NCI-H187 treated with DMSO at 0.1 percent for 48 hours (cell line): ENCODE measurements at places on chromosomes 1 and 21.

DNA sequence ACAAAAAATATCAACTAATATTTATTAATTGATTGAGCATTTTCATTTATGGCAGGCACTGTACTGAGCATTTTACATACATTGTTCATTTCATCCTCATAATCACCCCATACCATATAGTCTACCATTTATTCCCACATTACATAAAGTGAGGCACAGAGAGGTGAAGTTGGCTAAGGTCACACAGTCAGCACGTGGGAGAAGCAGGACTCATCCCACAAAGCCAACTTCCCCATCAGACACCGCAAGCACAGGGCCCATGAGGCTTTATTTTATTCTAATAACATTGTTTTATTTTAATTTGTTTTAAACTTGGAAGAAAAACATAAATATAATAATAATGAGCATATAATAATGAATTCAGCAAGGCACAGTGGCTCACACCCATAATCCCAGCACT is 43.1 kb upstream of the CAPZB start:
- no peak for DNase-seq

DNA sequence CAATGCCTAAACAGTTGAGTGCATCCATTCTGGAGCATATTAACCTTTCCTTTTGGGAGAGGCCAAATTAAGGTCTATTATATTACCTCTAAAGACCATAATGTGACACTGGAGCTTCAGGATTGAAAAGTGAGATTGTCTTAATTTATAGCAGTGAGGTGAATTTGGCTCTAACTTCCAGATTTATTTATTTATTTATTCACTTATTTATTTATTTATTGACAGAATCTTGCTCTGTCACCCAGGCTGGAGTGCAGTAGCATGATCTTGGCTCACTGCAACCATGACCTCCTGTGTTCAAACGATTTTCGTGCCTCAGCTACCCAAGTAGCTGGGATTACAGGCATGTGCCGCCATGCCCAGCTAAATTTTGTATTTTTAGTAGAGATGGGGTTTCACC is 19.1 kb downstream of the ZCCHC17 start:
- DNase-seq, result no peak

DNA sequence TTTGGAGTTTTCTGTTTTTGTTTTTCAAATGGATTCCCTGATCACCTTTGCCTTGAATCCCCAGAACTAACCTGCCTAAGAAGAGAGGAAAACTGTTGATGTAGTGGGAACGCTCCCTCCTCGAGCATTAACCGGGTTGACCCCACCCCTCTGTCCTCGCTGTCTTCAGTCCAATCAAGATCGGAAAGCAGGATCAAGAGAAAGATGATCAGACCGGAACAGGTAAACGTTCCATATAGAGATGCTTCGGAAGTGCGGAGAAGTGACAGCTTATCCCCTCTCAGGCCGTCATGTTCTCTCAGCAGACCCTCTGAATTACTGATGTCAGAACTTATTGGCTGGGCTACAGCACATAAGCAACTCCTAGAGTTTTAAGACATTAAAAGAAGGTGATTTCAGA is 800 bp upstream of the FAM163A start:
- no peak for DNase-seq

- DNase-seq, result no peak
These were observed 111.4 kb downstream of the ZP4 start for GRCh38 chr1:237779356-237779755.

- no peak for DNase-seq
These were observed 141.8 kb downstream of the TTLL7 start for GRCh38 chr1:83857103-83857502.
